Panc1 (cell line): ENCODE measurements at places on chromosomes 4 and X. TPM values are rescaled to one million over a fixed set of nuclear protein-coding genes. Genes with fewer than 3 reads are reported as not detected.
A peak's percentile ranks its signal among the peaks of the same experiment; 100 is the strongest.

The OTC gene
- total RNA-seq: not detected

- no peak for DNase-seq
- H3K27me3 ChIP-seq: no peaks in the 10 kb centered on the region
- no peaks in the 10 kb centered on the region for H3K36me3 ChIP-seq
- H3K4me3 ChIP-seq: no peak overlapping the region
These were observed 102.3 kb downstream of the ANKRD50 start for GRCh38 chr4:124610211-124610610.

The LAGE3 gene
- total RNA-seq: 175 TPM

- H3K4me1 ChIP-seq: peaks cover 16% of the 10 kb centered on the region
- DNase-seq: no peak
- peak overlapping the region; percentile 93 for H3K4me3 ChIP-seq
These were observed 995 bp downstream of the SMARCA5 start for GRCh38 chr4:143514497-143514896.

DNA sequence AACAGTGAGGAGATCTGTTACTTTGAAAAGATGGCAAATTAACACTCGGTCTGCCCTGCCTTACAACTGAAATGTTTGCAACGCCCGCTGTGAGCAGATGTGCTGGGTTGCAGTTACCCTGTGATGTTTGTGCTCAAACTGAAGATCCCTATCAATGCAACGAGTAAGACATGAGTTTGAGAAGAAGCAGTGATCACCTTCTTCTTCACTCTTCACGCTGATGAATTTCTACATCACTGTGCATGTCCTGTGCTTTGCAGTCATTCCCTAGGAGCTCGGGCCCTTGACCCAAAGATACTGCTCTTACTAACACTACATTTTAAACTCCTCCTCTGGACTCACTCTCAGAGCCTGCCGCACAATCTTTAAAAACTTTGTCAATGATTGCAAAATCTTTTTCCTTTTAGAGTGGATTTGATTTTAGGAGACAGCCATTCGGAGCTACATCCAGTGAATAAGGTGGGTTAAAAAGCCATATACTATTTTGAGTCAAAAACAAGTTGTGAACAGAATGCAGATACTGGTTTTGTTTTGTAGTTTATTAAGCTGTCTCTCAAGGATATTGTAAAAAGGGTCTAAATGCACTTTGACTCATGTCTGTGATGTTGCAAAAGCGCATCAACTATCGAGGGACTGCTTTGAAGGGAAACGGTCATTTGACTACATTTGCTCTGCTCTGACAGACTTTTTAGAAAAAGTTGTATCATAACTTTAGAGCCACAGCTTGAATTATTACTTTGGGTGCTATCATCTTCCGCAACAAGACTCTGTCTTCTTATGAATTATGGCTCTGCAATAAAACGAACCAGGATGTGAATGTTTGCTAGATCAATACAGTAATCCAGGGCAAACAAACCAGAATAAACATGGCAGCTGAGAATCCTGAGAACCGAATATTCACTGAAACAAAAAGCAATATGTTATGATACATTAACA lies 5.7 kb upstream of the RHOH start:
- no peaks in the 10 kb centered on the region for H3K27me3 ChIP-seq
- peak overlapping the region; percentile 37 for H3K4me3 ChIP-seq
- peaks cover 47% of the 10 kb centered on the region for H3K4me1 ChIP-seq
- peak overlapping the region; percentile 89 for H3K27ac ChIP-seq
- H3K36me3 ChIP-seq: no peaks in the 10 kb centered on the region
- peak; percentile 39 for DNase-seq

DNA sequence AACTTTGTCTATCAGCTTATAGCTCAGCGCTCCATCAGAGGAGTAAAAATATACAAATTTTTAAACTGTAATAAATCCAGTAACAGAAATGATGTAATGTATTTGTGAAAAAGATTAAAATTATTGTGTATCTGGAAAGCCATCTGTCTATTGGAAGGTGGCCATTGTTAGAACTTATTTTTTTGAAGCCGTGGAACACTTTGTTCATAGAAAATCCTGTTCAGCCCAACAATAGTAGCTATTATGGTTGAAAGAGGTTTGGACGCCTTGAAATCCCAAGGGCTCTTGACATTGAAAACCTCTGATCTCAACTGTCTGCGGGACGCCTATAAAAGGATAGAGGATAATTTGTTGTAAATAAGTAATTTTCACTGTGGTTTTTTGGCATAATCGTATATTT lies 98.3 kb downstream of the RAPGEF2 start:
- no peaks in the 10 kb centered on the region for H3K4me1 ChIP-seq
- no peak for DNase-seq
- no peak overlapping the region for H3K27ac ChIP-seq
- no peaks in the 10 kb centered on the region for H3K27me3 ChIP-seq
- no peaks in the 10 kb centered on the region for H3K36me3 ChIP-seq
- no peak overlapping the region for H3K4me3 ChIP-seq

The TLR6 gene
- total RNA-seq: 1.1 TPM

The ANOS1 gene
- 0.18 TPM for total RNA-seq

- no peaks in the 10 kb centered on the region for H3K4me1 ChIP-seq
- H3K27me3 ChIP-seq: no peaks in the 10 kb centered on the region
- H3K36me3 ChIP-seq: no peaks in the 10 kb centered on the region
- no peak overlapping the region for H3K27ac ChIP-seq
- no peak for DNase-seq
- H3K4me3 ChIP-seq: no peak overlapping the region
These were observed 66.9 kb upstream of the STIM2 start for GRCh38 chr4:26793735-26794134.

DNA sequence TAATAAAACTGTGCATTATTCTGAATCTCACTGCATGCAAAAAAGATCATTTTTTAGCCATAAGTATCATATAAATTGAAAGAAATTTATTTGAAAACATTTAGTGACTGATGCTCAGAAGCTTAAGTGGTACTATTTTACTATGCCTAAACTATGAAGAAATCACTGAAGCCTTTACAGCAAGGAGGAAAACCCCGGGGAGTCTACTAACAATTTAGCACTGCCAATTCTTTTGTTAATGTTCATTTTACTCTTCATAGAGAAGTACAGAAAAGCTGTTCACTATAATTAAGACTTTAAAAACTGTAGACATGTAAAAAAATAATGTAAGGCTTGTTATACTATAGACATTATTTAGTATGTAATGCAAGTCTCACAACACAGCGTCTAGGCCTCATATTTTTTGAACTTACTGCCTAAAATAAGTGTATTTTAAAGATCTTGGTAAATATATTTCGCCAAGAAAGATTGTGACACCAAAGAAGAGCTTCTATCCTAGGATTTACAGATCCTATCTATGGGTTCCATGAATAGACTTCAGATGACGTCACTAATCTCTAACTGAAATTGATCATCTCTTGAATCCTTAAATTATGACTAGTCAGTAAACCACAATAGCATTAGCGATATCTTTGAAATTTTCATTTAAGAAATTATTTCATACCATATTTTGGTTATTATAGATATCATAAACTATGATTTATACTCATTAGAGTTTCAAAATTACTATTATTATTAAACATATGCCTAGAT lies 602.5 kb downstream of the TMA16 start:
- DNase-seq: no peak
- no peaks in the 10 kb centered on the region for H3K36me3 ChIP-seq

DNA sequence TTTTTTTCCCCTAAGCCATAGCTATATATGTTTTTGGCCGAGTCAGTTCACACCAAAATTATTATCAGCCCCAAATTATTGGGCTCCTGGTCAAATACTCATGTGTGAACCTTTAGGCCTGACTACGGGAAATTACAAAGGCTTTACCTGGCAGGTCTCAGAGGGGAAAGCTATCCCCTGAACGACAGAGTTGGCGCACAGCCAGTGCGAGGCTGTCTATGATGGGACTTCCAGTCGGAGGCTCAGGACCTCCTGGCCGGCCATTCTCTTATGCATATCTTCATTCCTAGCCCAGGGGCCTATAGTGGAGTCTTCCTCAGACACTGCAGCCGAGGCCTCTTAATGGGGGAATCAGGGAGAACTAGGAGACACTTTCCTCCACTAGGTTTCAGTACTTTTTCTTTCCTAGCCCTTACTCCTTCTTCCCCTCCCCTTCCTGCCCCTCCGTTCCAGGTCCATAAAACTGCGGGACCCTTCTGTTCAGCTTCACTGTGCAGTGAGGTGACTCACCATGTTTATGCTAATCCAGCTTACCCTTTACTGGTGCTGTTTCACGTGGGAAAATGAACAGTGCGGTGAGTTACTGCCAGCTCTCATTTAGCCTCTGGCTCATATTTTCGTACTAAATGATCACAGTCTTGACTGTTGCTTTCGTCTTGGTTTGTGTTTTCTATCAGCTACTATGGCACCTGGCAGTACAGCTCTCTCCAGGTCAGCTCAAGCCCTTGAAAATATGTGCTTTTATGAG lies 533.9 kb downstream of the FSTL5 start:
- H3K4me1 ChIP-seq: no peaks in the 10 kb centered on the region
- H3K27me3 ChIP-seq: no peaks in the 10 kb centered on the region
- no peak overlapping the region for H3K4me3 ChIP-seq
- no peak overlapping the region for H3K27ac ChIP-seq
- no peak for DNase-seq

DNA sequence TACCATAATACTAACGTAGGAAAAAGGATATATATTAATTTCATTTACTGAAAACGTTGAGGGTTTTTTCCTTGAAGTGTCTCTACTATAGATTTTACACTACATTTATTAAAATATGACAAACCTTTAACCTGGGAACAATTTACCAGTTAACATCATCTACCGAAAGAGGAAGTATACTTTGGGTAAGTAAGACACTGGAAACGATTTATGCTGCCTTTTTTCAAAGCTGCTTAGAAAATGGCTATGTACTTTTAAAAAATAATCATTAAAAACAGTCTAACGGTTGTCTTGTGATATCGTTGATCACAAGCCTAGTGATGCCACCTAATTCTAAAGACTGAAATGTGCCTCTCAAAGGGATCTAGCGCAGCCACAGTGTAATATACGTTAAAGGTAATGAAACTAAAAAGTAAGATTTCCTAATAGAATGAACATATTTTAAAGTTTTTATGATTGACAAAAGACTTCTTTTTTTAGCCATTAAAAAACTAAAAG lies 50.4 kb downstream of the STX18 start:
- H3K27ac ChIP-seq: peak overlapping the region; percentile 69
- no peak overlapping the region; the same call in 1 of the 2 replicates for H3K4me3 ChIP-seq
- DNase-seq: no peak
- H3K4me1 ChIP-seq: peaks cover 6% of the 10 kb centered on the region
- no peaks in the 10 kb centered on the region for H3K27me3 ChIP-seq

DNA sequence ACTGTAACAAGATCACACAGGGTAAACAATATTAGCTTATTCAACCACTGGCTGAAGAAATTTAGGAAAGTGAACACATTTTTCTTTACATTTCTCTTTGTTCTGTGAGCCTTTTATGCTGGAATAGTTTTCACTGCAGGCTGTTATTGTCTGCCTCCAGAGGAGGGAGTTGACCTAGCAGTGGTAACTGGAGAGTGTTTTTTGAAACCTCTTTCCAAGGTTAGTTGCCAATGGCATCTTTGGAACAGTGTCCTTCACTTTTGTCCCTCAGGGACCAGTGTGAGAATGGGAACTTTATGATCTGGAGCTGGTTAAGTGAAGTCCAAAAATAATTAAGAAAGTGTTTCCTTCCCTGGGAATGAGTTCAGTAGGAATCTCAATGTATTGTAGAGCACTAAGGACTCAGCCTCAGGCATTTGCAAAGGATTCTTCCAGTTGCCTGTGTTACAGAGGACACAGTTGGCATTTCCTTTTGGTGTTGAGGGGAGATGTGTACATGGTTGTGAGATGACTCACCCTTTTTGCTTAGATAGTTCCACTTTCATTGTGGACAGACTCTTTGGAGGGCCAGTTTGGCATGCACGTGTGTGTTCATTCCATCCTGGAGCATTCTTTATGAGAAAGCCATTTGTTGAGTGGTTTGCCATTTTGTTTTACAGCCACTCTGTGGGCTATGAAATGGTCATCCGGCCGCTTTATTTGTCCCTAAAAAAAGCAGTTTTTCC lies 61.3 kb downstream of the AR start:
- H3K27me3 ChIP-seq: no peaks in the 10 kb centered on the region
- H3K4me3 ChIP-seq: no peak overlapping the region
- no peaks in the 10 kb centered on the region for H3K4me1 ChIP-seq
- no peaks in the 10 kb centered on the region for H3K36me3 ChIP-seq

DNA sequence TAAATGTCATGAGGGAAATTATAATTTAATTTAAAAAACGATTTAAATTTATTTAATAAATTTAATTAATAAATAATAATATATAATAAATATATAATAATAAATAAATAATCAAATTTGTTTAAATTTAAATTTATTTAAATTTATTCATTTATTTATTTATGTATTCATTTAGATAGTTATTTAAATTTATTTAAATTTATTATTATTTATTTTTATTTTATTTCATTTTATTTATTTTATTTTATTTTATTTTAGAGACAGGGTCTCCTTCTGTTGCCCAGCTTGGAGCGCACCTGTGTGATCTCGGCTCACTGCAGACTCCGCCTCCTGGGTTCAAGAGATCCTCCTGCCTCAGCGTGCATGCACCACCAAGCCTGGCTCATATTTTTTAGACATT lies 18.4 kb upstream of the PPP2R3B start:
- DNase-seq: no peak
- H3K4me3 ChIP-seq: no peak overlapping the region
- H3K4me1 ChIP-seq: no peaks in the 10 kb centered on the region

DNA sequence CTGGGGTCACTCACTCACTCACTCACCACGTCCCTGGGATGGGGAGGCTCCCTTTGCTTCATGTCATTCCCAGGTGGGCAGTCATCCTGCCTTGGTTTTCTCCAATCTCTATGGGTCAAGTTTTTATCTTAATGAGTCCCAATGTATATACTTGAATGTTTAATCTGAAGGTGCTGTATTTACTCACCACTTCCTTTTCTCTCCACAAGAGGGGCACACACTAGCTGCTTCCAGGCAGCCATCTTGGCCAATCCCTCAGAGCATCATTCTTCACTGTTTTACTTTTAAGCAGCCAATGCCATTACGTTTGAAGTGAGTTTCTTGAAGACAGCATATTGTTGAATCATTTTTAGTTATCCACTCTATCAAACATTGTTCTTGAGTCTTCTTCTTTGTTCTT lies 153.4 kb upstream of the ARSJ start:
- no peaks in the 10 kb centered on the region for H3K36me3 ChIP-seq
- H3K4me3 ChIP-seq: no peak overlapping the region
- H3K27me3 ChIP-seq: no peaks in the 10 kb centered on the region
- no peak for DNase-seq
- no peaks in the 10 kb centered on the region for H3K4me1 ChIP-seq
- H3K27ac ChIP-seq: no peak overlapping the region

- H3K4me1 ChIP-seq: no peaks in the 10 kb centered on the region
- H3K4me3 ChIP-seq: no peak overlapping the region
- DNase-seq: no peak
- H3K36me3 ChIP-seq: no peaks in the 10 kb centered on the region
- H3K27ac ChIP-seq: no peak overlapping the region
- H3K27me3 ChIP-seq: peaks cover 3% of the 10 kb centered on the region
These were observed 64.4 kb downstream of the SHROOM3 start for GRCh38 chr4:76499461-76499860.

The JADE1 gene
- total RNA-seq: 23.4 TPM

GRCh38 chr4:55036405-55036804 lies 89.0 kb downstream of the KDR start:
- no peaks in the 10 kb centered on the region for H3K36me3 ChIP-seq
- no peak overlapping the region for H3K4me3 ChIP-seq
- H3K27ac ChIP-seq: no peak overlapping the region

GRCh38 chrX:141375011-141375760 lies 132.9 kb upstream of the SPANXC start:
- no peaks in the 10 kb centered on the region for H3K4me1 ChIP-seq
- H3K4me3 ChIP-seq: no peak overlapping the region
- H3K27ac ChIP-seq: no peak overlapping the region

- H3K27ac ChIP-seq: no peak overlapping the region
- no peaks in the 10 kb centered on the region for H3K4me1 ChIP-seq
These were observed 22.0 kb downstream of the DYNLT3 start for GRCh38 chrX:37825215-37825842.
